ENCODE measurements at places on chromosomes 13 and 19.

- DNase-seq, result peak; percentile 86
Measured at GRCh38 chr19:6279931-6280591, at the start of gene MLLT1. Gene MLLT1, minus strand, starts transcription at chr19:6279975. Its CDS starts 191 bp downstream, at chr19:6279784.

DNA sequence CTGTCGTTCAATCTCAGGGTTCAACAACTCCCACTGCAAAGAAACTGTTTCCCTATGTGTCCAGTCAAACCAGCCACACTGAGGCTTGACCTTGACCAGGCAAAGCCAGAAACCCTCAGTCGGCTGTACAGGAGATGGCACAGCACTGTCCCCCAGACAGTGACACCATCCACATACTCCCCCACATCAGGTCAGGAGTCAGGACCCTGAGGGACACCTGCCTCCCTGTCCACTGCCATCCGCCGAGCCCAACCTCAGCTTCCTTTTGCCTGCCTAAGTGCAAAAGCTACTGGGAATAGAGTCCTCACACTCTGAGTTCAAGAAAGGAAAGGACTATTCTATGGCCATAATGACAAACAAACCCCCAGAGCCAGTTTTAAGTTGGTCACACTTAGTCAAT lies 66.8 kb downstream of the ATP7B start:
- no peak for DNase-seq

GRCh38 chr19:38653028-38653571 lies 5.7 kb downstream of the ACTN4 start:
- no peak for DNase-seq

GRCh38 chr19:34365463-34366401 lies 736 bp downstream of the GPI start:
- DNase-seq, result no peak

DNA sequence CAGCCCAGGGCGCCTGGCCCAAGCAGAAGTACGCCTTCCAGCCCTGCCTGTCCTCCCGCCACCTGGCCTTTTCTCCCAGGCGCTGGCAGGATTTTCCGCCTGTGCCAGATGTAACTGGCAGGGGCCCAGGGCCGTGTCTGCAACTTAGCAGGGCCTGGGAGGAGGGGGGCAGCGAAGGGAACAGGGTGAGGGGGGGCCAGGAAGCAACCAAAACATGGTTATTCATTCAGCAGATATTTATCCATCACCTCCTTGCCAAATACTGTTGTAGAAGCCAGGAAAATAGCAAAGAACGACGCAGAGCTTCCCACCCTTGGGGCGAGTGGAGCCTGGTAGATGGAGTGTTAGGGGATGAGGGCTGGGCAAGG lies 5.6 kb downstream of the TLE6 start:
- DNase-seq, result no peak

DNA sequence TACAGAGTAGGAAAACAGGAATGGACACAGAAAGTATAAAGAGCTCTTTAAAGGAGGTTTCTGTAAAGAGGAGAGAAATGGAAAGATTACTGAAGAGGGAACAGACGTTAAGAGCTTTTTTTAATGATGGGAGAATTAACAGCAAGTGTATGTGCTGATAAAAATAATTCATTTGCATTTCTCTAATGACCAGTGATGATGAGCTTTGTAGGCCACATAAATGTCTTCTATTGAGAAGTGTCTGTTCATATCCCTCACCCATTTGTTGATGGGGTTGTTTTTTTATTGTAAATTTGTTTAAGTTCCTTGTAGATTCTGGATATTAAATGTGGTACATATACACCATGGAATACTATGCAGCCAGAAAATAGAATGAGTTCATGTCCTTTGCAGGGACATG lies 40.0 kb downstream of the MYO16 start:
- DNase-seq, result no peak

DNA sequence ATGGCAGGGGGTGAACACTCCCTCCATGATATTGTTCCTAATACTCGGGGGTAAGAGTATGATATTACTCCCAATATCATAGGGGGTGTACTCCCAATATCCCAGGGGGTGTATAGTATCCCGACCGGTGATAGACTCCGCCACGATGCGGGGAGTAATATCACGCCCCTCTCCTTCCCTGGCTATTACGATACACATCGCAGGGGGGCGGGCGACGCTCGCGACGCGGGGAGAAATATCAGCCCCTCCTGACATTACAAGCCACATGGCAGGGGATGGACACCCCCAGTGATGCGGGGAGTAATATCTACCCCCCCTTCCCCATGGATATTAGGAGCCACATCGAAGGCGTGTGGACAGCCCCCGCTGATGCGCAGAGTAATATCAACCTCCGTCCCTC lies 3.2 kb upstream of the RGCC start:
- DNase-seq, result no peak

DNA sequence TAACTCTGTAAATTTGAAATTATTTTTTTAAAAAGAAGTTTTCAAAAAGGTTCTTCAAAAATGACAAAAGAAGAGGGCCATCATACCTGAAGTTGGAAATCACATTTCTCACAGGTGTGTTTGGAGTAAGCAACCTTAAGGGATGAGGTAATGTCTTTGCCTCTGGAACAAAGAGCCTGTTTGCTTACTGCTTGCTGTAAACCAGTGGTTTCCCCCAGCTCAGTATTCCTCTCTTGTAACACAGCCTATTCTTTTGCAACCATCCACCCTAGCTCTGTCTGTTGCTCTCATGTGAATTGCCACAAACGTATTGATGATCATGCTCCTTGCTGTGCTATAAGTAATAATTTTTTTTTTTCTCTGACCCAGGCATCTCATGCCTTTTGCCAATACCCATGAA lies 38.1 kb downstream of the UCHL3 start:
- no peak for DNase-seq

DNA sequence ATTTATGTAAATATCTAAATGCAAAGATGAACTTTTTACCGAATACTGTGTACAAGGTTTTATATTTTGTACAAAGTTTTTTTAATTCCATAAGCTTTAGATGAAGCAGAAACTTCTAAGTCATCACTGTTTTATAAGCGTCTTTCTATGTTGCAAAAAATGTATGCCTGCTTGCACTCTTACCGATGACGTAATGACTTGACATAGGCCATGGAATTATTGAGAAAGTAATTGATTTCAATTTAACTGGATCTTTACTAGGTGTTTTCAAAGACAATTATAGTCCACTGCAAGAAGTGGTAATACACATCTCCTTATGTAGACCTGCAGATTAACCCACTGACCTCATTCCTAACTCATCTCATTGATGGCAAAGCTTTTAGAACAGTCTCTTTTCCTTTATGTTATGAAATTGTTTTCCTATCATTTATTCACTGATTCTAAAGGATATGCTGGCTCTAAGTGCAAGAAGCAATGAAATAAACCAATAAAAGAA lies 10.4 kb downstream of the DACH1 start:
- no peak for DNase-seq

DNA sequence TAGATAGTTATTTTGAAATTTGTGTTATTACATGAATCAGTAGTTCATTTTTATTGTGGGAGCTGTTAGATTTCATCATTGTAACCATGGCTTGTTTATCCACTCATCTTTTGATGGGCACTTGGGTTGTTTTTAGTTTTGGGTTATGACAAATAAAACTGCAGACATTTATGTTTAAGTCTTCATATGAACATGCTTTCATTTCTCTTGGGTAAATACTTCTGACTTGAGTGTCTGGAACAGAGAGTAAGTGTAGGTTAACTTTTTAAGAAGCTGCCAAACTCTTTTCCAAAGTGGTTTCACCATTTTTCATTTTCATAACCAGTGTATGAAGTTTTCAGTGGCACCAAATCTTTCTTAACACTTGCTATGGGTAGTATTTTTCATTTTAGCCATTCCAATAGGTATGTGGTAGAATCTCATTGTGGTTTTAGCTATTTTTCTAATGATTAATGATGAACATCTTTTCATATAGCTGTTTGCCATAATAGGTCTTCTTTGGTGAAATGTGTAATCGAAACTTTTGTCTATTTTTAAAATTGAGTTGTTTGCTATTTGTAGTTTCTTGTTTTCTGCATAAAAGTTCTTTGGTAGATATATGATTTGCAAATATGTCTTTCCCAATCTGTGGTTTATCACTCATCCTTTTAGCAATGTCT lies 17.9 kb downstream of the SLAIN1 start:
- DNase-seq, result no peak

DNA sequence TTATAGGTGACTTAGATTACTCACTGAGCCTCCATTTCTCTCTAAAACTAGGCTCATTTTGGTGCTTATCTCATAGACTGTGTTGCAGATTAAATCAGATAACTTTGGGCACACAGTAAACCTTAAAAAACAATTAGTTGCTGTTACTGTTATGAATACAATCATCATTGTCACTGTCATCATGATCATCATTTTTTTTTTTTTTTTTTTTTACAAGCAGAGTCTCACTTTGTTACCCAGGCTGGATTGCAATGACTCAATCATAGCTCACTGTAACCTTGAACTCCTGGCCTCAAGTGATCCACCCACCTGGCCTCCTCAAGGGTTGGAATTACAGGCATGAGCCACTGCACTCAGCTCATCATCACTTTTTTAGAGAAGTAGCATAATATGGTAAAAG lies 60.0 kb downstream of the VWA8 start:
- DNase-seq, result no peak

DNA sequence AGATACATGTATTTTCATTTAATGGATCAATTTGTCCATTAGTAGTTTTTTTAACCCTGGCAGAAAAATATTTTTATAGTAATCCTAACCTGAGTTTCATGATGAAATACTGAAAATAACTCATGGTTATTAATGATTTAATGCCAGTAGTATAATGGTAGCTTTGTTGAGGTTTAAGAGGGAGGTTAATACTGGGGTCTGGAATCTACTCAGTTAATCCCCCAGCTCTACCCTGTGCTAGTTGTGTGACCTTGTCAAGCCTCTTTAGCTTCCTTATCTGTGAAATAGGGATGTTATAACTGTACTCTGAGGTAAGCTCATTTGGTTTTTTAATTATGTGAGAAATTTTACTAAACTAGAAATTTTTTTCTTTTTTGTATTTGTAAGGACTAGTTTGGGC lies 122.5 kb downstream of the TDRD3 start:
- no peak for DNase-seq

DNA sequence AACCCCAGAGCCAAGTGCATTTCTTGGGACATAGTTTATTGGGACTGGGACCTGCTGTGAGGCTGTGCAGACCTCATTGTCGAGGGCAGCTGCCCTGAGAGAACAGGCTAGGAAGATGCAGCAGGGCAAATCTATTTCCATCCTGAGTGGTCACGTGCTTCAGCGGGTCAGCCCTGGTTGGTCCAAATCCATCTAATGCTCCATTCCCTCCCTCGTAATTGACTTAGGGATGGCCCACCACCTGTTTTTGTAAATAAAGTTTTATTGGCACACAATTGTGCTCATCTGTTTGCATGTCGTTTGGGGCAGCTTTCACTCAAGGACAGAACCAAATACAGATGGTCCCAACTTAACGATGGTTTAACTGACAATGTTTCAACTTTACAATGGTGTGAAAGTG lies 75.5 kb upstream of the ADGRE5 start:
- DNase-seq, result no peak

- no peak for DNase-seq
Measured at GRCh38 chr19:1370579-1371361, 12.9 kb upstream of the NDUFS7 start.

- DNase-seq, result no peak
Measured at GRCh38 chr19:35644987-35645679, 3.0 kb upstream of the COX6B1 start.
